ENCODE measurements at places on chromosomes 3 and 15. TPM values are rescaled to one million over a fixed set of nuclear protein-coding genes. Genes with fewer than 3 reads are reported as not detected.

Gene SERPINI2
- polyA plus RNA-seq: 0.47 TPM

Gene VEPH1
- polyA plus RNA-seq: 8.1 TPM

Gene CFAP92
- polyA plus RNA-seq: 62.0 TPM

Gene SLC9C1
- polyA plus RNA-seq: 20.0 TPM

Gene BMF
- 4.9 TPM for polyA plus RNA-seq

Gene IVD
- polyA plus RNA-seq: 88.7 TPM

DNA sequence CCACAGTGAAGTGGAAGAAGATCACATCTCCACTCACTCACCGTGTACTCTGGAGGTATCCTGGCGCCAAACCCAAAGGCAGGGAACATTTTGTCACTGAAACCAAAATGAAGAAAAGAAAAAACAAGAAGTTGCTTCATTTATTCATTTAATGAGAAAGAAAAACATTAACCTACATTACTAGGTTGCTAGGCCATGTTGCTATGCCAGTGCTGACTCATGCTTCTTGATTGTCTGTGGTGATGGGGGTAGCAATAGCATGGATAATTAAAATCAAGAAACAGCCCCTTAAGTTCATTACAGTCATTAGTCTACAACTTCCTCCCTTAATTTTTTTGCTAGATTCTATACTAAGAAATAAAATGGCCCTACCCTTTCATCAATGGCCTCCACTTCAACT lies 52.7 kb upstream of the MRPL3 start:
- no peak overlapping the region for H3K4me3 ChIP-seq
- no peak overlapping the region for H3K27ac ChIP-seq
- no peaks in the 10 kb centered on the region for H3K27me3 ChIP-seq
- no peak for DNase-seq
- no peaks in the 10 kb centered on the region for H3K36me3 ChIP-seq

DNA sequence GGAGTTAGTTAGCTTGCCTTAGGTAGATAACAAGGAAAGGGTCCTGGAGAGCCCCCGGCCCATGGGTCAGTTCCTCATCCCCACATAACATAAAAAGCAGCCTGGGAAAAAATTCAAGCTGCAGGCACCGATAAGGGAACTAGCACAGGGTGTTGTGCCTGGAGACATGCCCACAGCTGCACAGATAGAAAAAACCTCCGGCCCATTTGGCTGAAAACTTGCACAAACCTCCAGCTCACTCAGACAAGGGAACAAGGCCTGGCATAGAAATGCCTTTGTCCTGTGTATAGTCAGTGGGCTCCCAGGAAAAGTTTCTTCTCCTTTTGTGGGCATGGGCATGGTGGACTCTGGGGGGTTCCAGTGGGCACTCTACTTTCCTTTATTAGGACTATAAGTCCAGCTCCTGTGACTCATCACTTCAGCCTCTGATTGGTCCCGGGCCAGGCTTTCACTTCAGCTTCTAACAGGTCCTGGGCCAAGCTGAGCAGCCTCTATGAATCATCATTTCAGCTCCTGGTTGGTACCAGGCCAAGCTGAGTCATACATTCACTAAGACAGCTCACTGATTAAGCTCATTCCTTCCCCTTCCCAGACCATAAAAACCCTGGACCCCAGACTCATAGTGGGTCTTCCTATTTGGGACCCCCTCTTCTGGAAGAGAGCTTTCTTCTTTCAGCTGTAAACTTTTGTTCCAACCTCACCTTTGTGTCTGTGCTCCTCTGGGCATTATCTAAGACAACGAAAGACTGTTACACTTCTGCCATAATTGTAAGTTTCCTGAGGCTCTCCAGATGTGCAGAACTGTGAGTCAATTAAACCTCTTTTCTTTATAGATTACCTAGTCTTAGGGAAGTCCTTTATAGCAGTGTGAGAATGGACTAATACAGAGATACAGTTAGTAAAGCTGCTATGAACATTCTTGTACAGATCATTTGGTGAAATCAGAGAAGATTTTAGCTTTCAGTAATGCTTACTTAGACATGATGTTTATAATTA lies 348.0 kb upstream of the DPPA4 start:
- H3K4me1 ChIP-seq: no peaks in the 10 kb centered on the region
- peak; percentile 64 for DNase-seq
- H3K4me3 ChIP-seq: no peak overlapping the region
- no peaks in the 10 kb centered on the region for H3K36me3 ChIP-seq
- H3K27ac ChIP-seq: no peak overlapping the region
- no peaks in the 10 kb centered on the region for H3K27me3 ChIP-seq

DNA sequence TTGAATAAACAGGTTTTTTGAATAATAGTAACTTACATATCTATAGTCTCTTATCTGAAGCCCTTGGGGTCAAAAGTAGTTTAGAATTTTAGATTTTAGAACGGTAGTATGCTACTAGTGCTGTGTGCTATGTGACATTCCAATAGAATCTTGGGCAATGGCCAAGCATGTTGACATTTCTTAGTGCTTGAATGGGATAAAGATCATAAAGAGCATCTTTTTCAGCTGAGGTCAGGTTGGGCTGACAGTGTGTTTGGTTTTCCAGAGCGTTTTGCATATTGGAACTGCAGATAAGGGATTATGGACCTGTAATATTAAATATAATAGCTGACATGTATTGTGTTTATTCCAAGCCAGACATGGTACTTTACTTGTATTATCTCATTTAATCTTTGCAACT lies 32.1 kb downstream of the CNTN4 start:
- H3K4me3 ChIP-seq: no peak overlapping the region
- no peaks in the 10 kb centered on the region for H3K27me3 ChIP-seq
- no peaks in the 10 kb centered on the region for H3K36me3 ChIP-seq

DNA sequence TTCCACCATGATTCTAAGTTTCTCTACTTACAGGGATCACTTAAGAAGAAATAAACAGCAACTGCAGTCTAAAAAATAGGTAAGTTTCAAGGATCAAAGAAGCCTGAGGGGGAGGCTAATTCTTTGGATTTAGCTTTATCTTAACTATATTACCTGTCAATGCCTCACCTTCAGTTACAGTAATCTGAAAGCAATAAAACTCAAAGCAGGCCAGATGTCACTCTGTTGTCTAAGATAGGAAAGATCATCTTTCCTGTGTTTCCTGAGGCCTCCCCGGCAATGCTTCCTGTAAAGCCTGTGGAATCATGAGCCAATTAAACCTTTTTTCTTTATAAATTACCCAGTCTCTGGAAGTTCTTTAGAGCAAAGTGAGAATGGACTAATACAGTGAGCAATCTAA lies 60.2 kb downstream of the NPTN start:
- no peaks in the 10 kb centered on the region for H3K4me1 ChIP-seq
- H3K27me3 ChIP-seq: no peaks in the 10 kb centered on the region
- no peak for DNase-seq
- H3K27ac ChIP-seq: no peak overlapping the region
- H3K36me3 ChIP-seq: no peaks in the 10 kb centered on the region

DNA sequence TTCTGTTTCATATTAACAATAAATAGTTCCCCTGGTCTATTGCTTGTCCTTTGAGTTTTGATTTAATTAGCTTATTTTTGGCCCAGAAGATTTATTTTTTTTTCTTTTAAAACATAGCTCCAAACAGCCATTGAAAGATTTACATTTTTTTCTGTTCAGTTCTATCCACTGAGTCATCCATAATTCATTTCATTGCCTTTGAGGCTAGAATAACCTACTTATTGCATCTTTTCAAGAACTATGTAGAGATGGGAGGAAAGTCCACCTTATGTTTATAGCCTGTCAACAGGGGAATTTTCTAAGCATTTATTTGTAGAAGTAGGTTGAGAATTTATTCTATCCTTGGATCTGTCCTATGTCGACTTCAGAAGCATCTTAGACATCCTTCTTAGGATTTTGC lies 53.4 kb upstream of the CHD2 start:
- H3K4me1 ChIP-seq: no peaks in the 10 kb centered on the region
- H3K27ac ChIP-seq: no peak overlapping the region
- no peaks in the 10 kb centered on the region for H3K27me3 ChIP-seq
- no peak for DNase-seq

GRCh38 chr3:114447545-114447944 lies 153.7 kb downstream of the TIGIT start:
- no peak for DNase-seq
- peak overlapping the region; percentile 81 for H3K27ac ChIP-seq
- peaks cover 45% of the 10 kb centered on the region for H3K4me1 ChIP-seq
- no peak overlapping the region for H3K4me3 ChIP-seq
- no peaks in the 10 kb centered on the region for H3K27me3 ChIP-seq
- no peaks in the 10 kb centered on the region for H3K36me3 ChIP-seq

DNA sequence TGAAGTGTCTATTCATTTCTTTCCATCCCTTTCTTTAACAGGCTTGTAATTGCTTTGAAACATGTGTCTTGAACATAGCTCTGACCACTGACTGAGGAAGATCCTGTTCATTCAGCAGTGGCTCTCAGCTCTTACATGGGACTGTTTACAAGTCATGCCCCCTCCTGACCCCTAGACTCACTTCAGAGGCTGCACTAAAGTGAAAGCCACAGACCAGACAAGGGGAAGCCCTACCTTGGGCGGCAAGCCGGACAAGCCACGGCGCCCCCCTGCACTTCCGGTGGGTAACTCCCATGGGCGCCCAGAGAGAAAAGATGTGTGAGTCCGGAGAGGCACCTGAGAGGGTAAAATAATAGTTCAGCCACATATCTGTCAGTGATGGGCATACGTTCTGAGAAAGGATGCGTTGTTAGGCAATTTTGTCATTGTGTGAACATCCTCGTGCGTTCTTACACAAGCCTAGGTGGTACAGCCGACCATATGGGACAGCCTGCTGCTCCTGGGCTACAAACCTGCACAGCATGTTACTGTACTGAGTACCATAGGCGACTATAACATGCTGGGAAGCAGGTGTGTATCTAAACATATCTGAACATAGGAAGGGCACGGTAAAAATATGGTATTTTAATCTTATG lies 116.2 kb downstream of the CHSY1 start:
- H3K27me3 ChIP-seq: no peaks in the 10 kb centered on the region
- no peaks in the 10 kb centered on the region for H3K36me3 ChIP-seq
- peaks cover 3% of the 10 kb centered on the region for H3K4me1 ChIP-seq
- no peak overlapping the region for H3K27ac ChIP-seq

DNA sequence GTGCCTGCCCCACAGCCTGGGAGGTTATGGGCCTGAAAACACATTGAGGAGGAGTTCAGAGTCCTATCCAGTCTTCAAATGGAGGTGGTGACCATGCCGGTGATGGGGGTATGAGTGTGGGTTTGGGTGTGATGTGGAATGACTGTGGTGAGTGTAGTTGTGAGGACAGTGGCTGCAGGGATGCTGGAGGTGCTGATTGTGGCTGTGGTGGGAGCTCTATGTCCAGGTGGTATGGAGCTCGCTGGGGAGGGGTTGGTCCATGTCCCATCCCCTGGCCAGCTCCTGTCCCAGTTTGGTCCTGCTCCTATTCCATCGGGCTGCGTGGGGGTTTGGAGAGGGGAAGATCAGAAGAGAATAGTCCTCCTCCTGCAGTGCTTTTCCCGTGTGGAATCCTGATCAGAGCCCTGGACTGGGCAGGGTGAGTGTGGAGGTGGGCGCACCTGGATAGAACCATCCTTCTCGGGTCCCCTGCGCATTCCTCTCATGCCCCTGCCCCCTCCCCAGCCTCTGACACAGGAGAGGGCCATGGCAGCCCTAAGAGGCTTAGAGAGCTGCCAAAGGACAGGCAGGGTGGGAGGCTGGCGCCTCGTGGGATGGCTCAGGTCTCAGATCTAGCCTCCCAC lies 23.0 kb upstream of the GOLGA6C start:
- H3K4me1 ChIP-seq: no peaks in the 10 kb centered on the region
- no peak overlapping the region for H3K4me3 ChIP-seq
- H3K27ac ChIP-seq: no peak overlapping the region
- DNase-seq: no peak
- no peaks in the 10 kb centered on the region for H3K27me3 ChIP-seq

DNA sequence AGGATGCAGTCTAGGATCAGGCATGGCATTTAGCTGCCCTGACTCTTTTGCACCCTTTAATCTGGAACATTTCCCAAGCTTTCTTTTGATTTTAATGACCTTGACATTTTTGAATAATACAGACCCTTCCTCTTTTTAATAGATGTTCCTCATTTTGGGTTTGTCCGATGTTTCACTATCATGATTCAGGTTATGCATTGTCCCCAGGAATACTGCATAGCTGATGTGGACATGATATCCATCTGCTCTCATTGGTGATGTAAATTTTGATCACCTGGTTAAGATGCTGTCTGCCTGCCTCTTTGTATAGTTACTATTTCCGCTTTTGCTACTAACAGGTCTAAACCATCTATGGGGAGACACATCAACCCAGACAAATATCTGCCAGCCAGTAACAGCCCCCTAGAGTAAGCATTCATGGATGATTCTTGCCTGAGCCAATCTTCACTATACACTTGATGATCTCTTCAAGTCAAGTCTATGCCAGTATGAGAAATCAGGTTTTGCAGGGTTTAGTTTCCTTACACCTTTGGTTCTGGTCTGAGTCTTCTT lies 50.6 kb upstream of the ULK4 start:
- no peak for DNase-seq
- no peaks in the 10 kb centered on the region for H3K27me3 ChIP-seq
- H3K4me1 ChIP-seq: peaks cover 15% of the 10 kb centered on the region
- H3K27ac ChIP-seq: peak overlapping the region; percentile 75
- no peaks in the 10 kb centered on the region for H3K36me3 ChIP-seq

DNA sequence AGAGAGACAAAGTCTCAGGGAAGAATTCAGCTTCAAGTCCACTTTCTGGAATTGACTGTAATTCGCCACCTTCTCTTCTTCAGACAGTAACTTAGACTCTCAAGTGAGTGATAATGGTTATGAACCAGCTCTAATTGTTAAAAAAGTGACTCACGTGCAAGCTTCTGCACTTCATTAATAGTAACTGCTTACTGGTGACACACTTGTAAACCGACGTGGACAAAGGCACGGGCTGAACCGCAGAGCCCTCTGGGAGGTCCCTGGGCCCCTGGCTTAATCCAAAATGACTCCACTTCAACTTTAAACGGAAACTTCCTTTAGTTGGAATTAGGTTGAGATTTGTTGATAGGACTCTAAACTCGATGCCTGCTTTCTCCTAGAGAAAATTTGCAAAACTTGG lies 17.0 kb downstream of the MUC4 start:
- no peak overlapping the region for H3K4me3 ChIP-seq
- H3K27me3 ChIP-seq: no peaks in the 10 kb centered on the region
- no peak for DNase-seq
- H3K4me1 ChIP-seq: no peaks in the 10 kb centered on the region
- H3K27ac ChIP-seq: no peak overlapping the region

- no peak overlapping the region for H3K4me3 ChIP-seq
- H3K27ac ChIP-seq: no peak overlapping the region
- H3K4me1 ChIP-seq: no peaks in the 10 kb centered on the region
- no peaks in the 10 kb centered on the region for H3K27me3 ChIP-seq
- no peak for DNase-seq
Observed at GRCh38 chr3:174444391-174444790, 414.7 kb upstream of the NAALADL2 start.

GRCh38 chr3:123576122-123576521 lies 8.7 kb downstream of the HACD2 start:
- H3K27me3 ChIP-seq: no peaks in the 10 kb centered on the region
- DNase-seq: no peak
- H3K4me3 ChIP-seq: no peak overlapping the region
- no peak overlapping the region for H3K27ac ChIP-seq
- H3K36me3 ChIP-seq: no peaks in the 10 kb centered on the region
- H3K4me1 ChIP-seq: no peaks in the 10 kb centered on the region

All from testis (tissue), 5 donors.